ENCODE measurements at places on chromosomes 16 and 17. TPM values are rescaled to one million over a fixed set of nuclear protein-coding genes. Genes with fewer than 3 reads are reported as not detected.

CES3 gene
- polyA plus RNA-seq = 4.1 TPM

GRB7 gene
- 38.8 TPM for polyA plus RNA-seq

- DNase-seq = no peak
Measured at GRCh38 chr16:3157229-3158025, 22.6 kb downstream of the ZNF213 start.

- DNase-seq = no peak
Measured at GRCh38 chr16:81279392-81279791, 35.4 kb upstream of the GAN start.

DNA sequence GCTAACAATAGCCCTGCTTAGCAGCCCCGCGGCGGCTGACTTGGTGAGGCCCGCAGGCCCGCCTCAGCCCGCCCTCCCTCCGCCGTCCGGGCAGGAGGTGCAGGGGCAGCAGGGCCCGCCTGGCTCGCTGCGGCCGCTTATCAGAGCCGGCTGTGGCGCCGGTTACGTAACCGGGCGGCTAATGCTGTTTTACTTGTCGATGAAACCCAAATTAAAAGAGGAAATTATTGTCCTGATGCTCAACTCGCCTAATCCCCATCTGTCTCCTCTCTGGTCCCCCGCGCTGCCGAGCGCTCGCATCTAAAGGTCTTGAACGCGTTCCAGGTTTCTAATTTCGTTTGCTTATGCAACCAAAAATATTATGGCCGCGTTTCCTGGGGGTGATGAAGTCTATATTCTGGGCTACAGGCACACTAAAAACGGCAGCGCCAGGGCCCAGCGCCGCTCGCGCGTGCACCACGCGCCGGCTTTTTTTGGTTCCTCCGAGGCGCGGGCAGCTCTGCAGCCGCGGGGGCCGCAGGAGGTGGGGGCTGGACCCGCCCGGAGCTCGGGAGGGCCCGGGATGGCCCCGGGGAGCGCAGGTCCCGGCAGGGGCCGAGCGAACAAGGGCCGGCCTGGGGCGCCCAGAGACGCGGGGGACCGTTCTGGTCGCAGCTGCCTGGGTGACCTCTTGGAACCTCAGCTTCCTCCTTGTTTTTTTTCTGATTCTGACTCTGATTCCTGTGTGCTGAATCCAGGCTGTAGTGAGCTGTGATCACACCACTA is 65.2 kb upstream of the TOB1 start:
- DNase-seq = no peak

Data from left kidney (tissue), 8 donors.